GM12891 (cell line): ENCODE measurements at places on chromosomes 6 and 20.

DNA sequence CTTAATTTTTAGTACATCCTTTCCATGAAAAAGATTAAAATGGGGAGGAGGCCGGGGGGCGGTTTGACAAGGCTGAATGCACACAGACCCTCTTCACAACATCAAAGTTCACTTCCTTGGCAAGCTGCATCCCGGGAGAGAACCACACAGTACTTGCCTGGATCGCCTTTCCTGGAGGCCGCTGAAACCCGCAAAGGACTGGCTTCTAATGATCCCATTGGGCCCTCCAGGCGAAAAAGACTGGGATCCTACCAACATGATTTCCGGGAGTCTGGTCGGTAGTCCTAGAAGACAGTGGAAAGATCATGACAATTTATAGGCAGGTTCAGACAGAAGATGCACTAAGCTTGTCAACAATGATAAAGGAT lies 60.2 kb downstream of the RIPOR2 start:
- no peak for DNase-seq

DNA sequence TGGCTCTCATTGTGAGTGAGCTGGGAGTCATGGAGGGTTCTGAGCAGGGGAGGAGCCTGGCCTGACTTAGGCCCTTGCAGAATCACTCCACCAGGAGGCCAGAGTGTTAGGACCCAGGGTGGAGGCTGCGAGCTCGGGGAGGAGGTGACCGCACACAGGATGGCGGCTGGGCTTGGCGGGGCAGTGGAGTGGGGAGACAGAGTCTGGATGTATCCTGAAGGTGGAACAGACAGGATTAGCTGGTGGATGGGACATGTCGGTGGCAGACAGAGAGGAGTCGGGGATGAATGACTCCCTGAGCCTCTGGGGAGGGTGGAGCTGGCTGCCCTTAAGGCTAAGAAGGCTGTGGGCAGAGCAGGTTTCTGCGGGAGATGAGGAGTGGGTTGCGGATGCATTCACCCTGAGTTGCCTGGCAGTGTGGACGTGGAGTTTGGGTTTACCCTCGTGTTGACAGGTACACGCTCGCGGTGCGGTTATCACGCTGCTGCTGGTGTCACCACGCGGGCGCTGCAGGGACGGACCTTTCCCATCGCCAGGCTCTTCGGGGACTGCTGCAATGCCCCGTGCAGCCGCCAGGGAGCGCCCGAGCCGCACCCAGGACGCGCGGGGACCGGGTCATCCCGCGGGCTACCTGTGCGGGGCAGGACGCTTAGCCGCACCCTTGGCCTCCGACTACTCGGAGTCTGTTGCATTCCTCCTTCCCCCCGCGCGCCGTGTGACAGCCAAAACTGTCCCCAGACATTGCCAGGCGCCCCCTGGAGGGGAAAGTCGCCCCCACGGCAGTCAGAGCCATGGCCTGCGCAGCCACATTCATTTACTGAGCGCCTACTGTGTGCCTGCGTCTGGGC lies 43.0 kb upstream of the PTGIS start:
- DNase-seq, result peak; percentile 85

- DNase-seq, result no peak
These were observed 115.2 kb upstream of the FAM184A start for GRCh38 chr6:119193707-119194106.

DNA sequence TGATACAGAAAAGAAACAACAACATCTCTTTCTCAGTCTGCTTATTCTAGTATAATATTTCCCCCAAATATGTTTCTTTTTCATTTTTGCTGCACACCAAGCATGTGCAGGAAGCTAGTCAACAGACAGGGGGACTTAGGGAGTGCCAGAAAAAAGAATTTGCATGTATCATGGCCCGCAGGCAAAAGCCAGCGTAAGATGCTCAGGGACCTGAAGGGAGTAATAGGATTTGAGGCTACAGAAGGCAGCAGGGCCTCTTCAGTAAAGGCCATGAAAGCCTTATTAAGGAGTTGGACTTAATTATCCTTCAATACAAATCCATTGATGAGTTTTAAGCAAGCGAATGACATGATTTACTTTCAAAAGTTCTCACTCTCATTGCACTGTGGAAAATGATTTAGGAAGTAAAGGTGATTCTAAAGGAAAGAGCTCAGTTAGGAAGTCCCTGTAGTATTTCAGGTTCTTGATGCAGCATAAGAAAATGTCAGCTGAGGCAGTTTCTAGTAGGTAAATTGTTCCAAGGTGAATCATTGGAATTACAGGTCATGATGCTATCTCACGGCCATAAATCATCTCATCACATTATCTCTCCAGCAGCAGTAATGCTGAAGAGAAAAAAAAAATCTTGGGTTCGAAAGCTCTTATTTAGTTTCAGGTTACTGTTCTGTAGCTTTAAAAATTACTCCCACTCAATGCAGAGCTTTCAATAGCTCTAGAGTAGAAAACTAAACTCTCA lies 94.8 kb downstream of the PTCHD4 start:
- DNase-seq, result no peak

GRCh38 chr6:40138273-40138720 lies 204.0 kb upstream of the MOCS1 start:
- no peak for DNase-seq
